GM12878 (cell line): ENCODE measurements at places on chromosomes 1 and 21.

DNA sequence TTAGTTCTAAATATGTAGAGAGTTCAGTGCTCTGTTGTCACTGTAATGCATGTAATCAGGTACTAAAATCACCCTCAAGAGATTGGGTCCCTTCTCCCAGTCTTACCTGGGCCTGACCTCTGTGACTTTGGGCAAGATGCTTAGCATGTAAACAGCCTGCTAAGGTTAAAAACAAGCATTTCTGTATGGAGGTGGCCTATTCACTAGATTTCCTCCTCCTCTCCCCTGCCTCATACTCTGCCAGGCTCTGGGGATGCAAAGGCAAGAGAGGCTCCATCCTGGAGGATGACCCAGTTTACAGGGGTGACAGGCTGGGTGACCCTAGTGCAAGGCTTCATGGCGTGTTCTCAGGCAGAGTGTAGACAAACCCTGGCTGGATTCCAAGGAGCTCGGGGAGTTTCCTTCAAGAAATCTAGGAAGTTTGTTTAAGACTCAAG is 28.8 kb downstream of the VANGL2 start:
- DNase-seq = peak; percentile 51

GRCh38 chr1:3034728-3035562 is 13.7 kb downstream of the ACTRT2 start:
- no peak for DNase-seq

GRCh38 chr1:14263671-14264070 is 334.8 kb upstream of the KAZN start:
- no peak for DNase-seq

GRCh38 chr1:115757856-115758255 is 10.7 kb downstream of the CASQ2 start:
- no peak for DNase-seq

- DNase-seq = no peak
Measured at GRCh38 chr1:44664730-44665370, 9.4 kb downstream of the TMEM53 start.

DNA sequence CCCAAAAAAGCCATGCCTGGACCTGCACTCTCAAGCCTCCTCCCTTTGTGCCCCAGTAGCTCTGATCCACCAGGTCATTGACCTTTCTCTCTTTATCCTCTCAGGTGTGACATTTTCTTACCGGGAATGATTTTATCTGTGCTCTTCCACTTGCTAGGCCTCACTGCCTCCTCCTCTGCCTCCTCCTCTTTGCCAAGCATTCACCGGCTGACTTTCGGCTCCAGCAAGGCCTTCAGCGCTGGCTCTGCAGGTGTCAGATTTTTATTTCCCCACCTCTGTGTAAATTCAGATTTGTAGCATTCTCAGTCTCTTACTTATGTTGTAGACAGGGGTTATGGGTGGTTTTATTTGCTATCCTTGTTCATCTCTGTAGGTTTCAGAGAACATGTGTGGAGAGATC is 91.5 kb downstream of the ST6GALNAC5 start:
- no peak for DNase-seq

GRCh38 chr1:32128479-32128878 is 20.6 kb downstream of the KPNA6 start:
- no peak for DNase-seq

- DNase-seq = no peak
Measured at GRCh38 chr1:180301135-180301742, 71.2 kb downstream of the LHX4 start.

DNA sequence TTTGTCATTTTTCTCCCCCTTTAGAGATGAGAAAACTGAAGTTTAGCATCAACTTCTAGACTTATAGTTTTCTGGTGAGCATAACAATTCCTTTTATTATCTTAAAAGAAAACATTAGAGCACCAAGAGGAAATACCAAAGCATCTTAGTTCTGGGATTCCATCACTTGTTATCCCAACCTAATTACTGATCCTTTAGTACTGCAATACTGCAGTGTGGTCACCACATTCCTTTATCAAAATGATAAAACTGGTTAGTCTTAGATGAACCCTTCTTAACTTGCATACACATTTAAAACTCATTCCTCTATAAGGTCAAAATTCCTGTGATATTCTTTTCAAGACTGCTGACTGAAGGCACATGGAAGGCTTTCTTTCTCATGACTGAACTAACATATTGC is 23.1 kb downstream of the SOD1 start:
- no peak for DNase-seq

DNA sequence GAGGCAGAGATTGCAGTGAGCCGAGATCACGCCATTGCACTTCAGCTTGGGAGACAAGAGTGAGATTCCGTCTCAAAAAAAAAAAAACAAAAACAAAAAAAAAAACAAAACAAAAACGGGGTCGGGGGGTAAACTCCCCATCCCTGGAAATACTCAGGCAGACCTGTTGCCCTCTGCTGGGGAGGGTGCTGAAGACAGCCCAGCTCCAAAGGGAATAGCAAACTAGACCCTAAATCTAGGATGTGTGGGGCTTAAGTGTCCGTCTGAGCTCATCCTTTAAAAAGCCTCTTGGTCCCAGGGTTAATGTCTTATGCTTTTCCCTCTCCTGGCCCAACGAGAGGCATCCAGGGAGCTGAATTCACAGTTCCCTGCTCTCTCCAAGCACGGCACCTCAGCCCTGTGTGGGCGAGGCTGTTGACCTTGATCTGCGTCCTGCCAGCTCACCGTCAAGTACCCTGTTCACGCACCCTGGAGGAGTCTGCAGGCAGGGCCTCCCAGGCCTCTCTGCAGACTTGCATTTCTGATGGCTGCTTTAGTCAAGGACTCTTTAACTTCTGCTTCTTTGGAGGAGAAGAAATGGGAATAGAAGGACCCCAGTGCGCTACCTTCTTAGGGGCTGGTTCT is 22.3 kb downstream of the KCND3 start:
- no peak for DNase-seq

DNA sequence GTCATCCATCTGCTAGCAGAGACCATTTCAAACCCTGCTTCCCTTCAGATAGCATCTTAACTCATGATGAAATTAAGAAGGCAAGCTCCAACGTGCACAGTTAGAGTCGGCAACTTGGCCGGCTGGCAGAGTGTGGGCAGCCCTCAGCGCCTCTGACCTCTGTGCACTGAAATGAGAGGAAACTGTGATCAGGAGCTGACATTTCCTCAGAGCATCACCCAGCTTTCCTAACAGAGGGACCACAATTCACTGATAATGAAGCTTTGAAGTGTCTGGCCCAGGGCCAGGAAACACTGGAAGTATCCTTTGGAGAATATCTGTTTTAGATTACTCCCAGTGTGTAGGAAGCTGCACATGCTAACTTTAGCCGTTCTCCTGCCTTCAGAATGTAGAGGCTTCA is 145.0 kb upstream of the ZC3H11B start:
- no peak for DNase-seq

DNA sequence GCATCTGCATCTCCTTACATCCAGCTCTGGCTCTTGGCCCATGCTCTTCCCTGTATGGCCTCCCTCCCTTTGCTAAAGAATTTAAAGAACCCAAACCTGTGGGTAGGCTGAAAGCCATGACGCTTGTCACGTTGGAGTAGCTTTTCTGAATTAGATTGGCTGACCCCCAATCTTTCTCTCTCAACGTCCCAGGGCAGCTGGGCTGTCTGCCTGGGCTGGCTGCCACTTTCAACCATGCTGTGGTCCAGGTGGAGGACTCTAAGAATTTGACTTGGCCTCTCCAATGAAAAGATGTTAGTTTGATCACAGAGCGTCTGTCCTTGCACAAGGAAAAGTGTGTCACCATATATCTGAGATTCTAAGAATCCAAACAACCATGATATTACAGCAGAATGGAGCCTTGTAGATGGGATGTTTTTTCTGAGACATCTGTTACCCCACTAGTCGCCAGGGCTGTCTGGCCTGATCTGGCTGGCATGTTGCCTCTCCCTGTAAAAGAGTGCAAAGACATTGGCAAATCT is 6.5 kb upstream of the IGSF3 start:
- DNase-seq = no peak

DNA sequence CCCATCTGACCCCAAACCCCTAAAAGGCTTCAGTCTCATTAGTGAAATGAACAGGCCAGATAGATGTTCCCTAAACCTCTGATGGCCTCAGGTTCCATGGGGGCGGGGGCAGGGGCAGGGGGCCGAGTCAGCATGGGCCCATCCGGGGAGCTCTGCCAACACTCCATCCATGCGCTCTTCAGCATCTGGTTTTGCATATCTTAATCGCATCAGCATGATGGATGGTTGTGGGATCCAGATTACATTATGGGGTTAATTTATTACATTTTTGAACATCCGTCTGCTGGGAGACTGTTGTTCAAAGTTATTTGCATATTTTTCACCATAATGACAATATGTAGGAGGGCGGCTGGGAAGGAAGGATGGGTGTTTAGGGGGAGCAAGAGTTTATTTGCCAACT is 3.1 kb upstream of the MAD2L2 start:
- DNase-seq = no peak

GRCh38 chr1:117664314-117664713 is 58.5 kb downstream of the TENT5C start:
- peak; percentile 92 for DNase-seq
